ENCODE measurements at places on chromosomes 5 and 9. TPM values are rescaled to one million over a fixed set of nuclear protein-coding genes. Genes with fewer than 3 reads are reported as not detected.
A peak's percentile ranks its signal among the peaks of the same experiment; 100 is the strongest.

- no peak for DNase-seq
These were observed 8.8 kb upstream of the UBE2QL1 start for GRCh38 chr5:6439588-6440550.

DNA sequence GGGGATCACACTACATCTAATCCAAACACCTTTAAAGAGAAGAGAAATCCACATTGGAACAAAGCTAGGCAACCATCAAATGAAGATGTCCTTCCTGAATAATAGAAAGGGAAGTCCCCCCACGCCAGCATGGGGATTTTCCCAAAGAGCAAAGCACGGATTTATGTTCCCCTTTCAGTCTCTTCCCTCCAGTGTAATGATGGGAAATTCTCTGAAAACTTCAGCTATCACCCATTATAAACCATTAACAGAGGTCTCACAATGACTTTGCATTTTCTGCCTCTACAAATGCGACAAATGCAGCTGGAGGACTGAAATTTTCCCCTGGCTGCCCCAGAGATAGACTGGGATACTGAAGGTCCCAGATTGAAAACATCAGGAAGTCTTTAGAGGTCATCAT, 368.7 kb downstream of the EFNA5 start:
- no peak for DNase-seq

- no peak for DNase-seq
These were observed 186.2 kb downstream of the GLIS3 start for GRCh38 chr9:4113711-4114110.

GRCh38 chr5:97164846-97165245, 18.2 kb downstream of the RIOK2 start:
- no peak for DNase-seq

- DNase-seq = no peak
These were observed 64.5 kb downstream of the SEC61B start for GRCh38 chr9:99286536-99286935.

DNA sequence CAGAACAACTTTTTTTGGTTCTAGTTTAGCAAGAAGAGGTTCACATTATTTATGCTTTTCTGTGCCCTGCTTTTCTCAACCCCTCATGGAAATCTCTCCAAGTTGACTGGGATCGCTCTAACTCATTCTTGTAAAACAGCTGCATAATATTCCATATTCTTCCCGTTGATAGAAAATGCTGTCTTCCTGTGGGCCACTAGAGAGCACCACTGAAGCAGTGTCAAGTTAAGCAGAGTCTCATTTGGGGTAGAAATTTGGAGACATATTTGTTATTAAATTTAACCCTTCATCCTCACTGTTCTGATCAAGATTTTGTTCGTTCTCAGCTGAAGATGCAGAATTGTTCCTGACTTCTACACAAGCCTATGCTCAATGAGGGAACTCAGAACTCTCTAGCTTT, 140.1 kb downstream of the CEMIP2 start:
- no peak for DNase-seq

DNA sequence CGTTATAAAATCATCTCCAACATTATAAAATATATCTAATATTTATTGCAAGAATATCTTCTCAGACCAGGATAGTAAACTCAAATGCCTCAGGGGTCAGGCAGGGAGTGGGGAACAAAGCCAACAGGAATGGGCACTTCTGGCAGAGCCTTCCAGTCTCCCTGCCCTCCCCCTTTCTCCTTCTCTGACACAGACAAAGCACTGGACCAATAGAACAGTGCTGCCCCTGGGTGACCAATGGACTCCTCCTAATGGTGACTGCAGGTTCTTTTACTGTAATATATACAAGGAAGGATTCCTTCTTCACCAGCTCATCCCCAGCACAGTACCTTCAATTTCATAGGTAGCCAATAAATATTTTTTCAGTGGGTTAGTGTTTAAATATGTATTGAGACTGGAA, 31.1 kb upstream of the MAMDC2 start:
- DNase-seq = no peak

- DNase-seq = no peak
These were observed 271.1 kb upstream of the NMUR2 start for GRCh38 chr5:152676196-152676595.

- peak; percentile 32 for DNase-seq
These were observed 78.9 kb upstream of the RPS23 start for GRCh38 chr5:82356808-82357671.

GRCh38 chr9:16704116-16705110, 166.1 kb downstream of the BNC2 start:
- DNase-seq = no peak

Gene SLC25A2
- not detected for polyA plus RNA-seq

Gene RANBP3L
- not detected for polyA plus RNA-seq

Gene SLC36A2
- polyA plus RNA-seq = not detected

Gene ARSI
- 17.4 TPM for polyA plus RNA-seq

All from A549 (cell line).